CD4-positive, CD25-positive, alpha-beta regulatory T cell (primary cell): ENCODE measurements at places on chromosomes 2 and 18. TPM values are rescaled to one million over a fixed set of nuclear protein-coding genes. Genes with fewer than 3 reads are reported as not detected.

Gene SLC8A1
- 0.43 TPM for polyA plus RNA-seq

Gene DSG1
- not detected for polyA plus RNA-seq

Gene CD207
- polyA plus RNA-seq, result not detected

Gene UGT1A5
- polyA plus RNA-seq, result not detected

Gene ATG4B
- polyA plus RNA-seq, result 56.8 TPM

DNA sequence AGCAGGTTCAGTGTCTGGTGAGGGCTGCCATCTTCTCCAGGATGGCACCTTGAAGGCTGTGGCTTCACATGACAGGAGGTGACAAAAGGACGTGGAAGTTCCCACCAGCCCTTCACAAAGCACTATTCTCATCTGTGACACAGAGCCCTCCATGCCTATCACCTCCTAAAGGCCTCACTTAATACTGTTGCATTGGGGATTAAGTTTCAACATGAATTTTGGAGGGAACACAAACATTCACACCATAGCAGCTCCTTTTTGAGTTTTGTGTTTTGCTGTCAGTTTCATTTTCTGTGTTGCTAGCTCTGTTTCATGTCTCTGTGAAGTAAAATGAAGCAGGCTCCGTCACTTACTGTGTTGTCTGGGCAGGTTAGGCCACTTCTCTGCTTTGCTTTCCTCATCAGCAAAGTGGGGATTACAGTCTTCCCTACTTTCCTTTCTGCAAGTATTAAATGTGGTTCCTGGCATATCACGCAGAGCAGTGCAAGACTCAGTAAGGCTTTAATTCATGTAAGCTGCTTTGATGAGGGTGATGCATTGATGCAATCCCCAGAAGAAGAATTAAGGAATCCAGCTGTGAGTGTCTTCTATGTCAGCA lies 31.6 kb downstream of the LIMS1 start:
- DNase-seq, result no peak

DNA sequence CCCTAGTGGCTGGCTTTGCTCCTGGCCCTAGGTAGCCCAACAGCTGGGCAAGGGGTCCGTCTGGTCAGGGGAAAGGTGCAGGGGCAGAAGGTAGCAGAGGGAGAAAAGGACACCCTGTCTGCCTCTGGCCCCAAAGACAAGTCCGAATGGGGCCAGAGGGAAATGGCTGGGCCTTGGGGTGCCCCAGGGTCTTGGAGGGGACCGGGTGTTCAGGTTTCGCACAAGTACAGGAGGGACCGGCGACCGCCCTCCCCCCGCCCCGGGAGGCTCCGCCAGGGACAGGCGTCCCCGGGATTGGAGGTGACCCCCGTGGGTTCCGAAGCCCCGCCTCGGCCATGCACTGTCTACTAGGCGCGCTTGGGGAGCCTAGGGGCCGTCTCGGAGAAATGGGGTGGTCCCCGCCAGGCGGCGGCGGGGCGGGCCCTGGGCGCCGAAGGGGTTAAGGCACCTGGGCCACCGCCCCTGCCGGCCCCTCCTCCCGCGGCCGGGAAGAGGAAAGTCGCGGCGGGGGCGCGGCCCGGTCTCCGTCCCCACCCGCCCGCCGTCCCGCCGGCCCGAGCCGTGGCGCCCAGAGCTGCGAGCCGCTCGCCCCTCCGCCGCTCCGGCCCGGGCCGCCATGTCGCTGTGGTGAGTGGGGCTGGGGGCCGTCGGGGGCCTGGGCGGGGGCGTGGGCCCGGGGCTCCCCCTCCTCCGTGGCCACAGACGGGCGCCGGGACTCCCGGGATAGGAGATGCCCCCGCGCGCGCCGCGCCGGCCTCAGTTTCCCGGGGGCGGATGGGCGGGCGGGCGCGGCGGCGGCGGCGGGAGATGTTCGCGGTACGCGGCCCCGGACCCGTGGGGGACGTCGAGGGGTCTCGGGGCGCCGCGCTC lies at the start of gene B3GNT7:
Gene B3GNT7 (plus strand): TSS at position 523 of the 870 bp plus-strand sequence. CDS start 94 bp downstream, at position 617.
- DNase-seq, result no peak

GRCh38 chr2:101064505-101064867 lies 62.4 kb downstream of the RPL31 start:
- no peak for DNase-seq

- no peak for DNase-seq
These were observed 49.1 kb upstream of the CABYR start for GRCh38 chr18:24089515-24090337.

DNA sequence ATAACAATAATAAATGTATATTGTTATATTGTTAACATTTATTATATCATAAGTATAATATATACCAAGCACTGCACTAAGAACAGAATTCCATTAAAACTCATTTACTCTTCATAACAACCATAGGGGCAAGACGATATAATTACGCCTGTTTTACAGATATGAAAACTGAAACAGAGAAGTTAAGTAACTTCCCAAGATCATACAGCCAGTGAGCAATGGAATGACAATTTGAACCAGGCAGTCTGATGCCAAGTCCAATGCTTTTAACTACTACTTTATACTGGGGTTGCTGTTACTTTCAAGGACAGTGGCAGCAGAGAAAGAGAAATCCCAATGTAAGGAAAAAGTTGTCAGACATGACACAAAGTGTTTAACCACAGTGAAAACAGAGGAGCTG lies 338.8 kb upstream of the ID2 start:
- DNase-seq, result no peak
